Breast epithelium (tissue), 4 donors: ENCODE measurements at places on chromosomes 11 and 22. TPM values are rescaled to one million over a fixed set of nuclear protein-coding genes. Genes with fewer than 3 reads are reported as not detected.

DNA sequence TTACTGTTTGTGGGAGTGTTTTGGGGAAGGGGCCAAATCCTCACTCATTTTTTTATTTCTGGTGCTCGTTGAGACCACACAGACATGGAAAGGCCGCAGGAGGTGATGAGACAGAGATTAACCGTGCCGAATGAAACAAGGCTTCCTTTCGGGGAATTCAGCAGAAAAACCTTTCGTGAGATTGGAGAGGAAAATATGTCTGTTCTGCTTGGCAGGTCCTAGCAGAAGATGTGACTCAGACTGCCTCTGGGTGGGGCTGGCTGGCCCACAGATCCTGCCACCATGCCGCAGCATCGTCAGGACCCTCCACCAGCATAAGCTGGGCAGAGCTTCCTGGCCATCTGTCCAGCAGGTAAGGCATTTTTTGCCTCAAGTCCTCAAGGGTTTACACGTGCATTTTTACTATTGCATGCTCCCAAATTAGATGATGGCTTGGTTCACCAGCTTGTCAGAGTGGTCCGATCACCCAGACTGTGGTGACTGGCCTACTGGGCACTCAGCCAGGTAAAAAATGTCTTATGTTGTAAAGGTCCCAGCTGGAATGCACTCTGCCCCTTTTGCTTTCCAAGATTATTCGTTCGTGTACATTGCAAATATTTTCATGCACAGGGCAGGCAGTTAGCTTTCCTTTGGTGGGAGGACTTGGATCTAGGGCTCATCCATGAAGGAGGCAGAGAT is 1.5 kb downstream of the DDB2 start:
- DNase-seq = no peak

Gene CASTOR1
- 26.6 TPM for total RNA-seq

GRCh38 chr11:1918436-1919315 is 827 bp upstream of the TNNT3 start:
- no peak for DNase-seq

GRCh38 chr11:83862691-83863090 is 576.5 kb upstream of the CCDC90B start:
- DNase-seq = no peak

GRCh38 chr11:63839508-63840355 is 822 bp downstream of the MARK2 start:
- DNase-seq = peak; percentile 65

DNA sequence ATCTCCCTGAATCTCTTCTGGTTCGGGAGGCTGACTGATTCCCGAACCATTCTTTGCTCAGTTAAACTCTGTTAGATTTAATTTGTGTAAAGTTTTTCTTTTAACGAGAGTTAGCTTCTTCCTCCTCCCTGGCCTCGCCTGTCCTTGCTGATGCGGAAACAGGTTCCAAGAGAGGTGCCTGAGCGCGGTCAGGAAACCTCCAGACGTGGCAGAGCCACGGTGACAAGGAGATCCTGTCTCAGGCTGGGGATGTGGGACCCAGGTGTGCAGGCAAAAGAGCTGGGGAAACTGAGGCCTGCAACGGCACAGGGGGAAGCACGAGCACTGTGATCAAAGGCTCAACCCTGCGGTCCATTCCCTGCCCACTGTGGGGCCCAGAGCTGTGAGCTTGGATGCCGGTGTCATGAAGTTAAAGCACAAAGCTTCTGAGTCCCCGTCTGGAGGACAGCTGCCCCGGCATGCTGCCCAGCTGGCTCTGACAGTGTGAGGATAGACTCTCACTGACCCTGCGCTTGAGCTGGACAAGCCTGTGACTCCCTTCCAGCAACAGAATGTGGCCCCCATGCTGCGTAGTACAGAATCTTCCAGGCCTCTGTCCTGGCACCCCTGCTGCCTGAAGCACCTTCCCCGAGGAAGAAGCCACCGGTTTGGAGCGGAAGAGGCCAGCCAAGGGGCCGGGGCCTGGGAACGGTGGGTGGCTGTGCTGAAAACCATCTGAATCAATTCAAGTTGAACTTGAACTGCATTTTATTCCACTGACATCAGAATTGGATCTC is 960.6 kb downstream of the BRD1 start:
- no peak for DNase-seq

DNA sequence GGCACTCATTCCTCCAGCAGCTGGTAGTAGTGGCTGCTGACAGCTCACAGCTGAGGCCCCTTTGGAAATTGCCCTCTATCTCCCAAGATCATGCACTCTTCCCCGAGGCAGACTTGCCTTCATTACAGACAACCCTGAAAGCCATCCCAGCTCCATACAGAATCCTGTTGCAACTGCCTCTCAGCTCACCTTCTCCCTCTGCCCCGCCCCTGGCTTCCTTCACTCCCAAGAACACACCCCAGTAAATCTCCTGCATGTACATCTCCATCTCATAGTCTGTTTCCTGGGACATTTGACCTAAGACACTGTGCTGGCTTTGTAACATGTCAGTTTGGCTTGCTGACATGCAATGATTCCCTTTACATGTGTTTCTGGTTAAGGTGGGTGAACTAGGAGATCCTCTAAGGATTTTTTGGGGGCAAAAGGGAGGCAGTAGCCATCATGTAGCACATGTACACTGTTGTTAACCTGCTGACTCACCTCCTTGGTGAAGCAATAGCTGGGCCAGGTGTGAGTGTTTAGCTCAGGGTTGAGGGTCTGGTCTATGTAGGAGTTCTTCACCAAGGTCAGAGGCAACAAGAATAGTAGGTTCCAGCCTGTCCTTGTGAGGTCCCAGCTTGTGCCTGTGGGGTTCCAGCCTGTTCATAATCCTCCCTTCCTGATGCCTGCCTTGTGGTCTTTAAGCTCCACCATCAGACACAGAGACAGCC is 179.6 kb downstream of the CSNK2A3 start:
- DNase-seq = no peak

GRCh38 chr11:34840736-34841386 is 75.3 kb downstream of the APIP start:
- no peak for DNase-seq

DNA sequence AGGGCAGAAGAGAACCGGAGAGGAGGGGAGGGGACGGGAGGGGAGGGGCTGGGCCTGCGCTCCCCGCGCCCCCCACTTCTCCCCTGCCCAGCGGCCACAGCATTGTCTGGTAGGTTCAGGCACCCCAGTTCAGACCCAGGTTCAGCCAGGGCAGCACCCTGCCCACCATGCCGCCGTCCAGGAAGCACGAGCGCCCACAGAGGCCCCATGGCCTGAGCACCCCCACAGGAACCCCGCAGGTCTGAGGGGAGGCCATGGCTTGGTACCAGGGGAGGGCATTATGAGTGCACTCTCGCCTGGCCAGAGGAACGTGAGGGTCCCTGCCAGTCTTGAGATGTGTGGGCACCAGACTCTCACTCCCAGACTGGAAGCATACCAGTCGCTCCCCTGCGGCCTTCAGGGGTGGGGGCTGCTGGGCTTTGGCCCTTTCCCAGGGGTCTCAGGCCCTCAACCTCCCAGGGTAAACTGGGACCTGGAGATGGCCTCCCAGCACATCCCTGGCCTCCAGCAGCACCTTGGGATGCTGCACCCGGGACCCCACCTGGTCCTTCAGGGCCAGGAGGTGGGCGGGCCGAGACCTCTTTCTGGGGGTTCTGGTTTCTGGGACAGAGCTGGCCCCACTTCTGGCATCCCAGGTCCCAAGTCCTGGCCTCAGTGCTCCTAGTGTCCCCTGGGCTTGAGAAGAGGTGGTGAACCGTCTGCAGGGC is 597 bp upstream of the PLXNB2 start:
- no peak for DNase-seq

DNA sequence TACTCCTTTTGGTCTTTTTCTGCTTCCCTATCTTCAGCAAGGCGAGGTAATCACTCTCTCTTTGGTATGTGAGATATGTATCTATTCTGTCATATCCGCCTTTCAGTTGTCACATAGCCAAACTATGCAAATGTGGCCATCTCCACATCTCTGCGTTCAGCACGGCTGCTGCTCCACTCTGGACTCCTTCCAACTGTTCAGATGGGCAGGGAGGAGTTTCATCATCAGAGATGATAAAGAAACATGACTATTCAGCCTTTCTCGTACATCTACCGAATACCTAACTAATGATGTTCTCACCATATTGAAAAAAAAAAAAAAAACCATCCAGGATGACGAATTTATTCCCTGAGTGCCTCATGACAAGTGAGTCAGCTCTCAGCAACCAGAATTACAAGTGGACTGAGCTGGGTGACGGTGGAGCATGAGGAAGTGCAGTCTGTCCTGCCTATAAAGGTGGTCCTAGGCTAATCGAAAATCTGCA is 899.6 kb downstream of the OPCML start:
- DNase-seq = no peak

DNA sequence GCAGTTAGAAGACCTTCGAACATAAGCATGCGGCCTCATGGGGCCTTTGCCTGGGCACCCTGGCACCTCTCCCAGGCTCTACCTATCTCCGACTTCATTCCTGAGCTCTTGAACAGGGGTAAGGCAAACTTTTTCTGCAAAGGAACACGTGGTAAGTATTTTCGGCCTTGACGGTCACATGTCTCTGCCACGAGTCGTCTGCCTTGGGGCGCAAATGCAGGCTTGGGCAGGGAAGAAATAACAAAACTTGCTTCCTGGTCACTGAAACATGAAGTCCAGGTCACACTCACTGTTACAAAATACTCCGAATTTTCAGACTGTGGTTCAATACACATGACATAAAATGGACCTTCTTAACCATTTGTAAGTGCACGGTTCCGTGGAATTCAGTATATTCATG is 3.4 kb upstream of the ASCL2 start:
- peak; percentile 72 for DNase-seq

Gene PLAAT4
- 13.9 TPM for total RNA-seq

DNA sequence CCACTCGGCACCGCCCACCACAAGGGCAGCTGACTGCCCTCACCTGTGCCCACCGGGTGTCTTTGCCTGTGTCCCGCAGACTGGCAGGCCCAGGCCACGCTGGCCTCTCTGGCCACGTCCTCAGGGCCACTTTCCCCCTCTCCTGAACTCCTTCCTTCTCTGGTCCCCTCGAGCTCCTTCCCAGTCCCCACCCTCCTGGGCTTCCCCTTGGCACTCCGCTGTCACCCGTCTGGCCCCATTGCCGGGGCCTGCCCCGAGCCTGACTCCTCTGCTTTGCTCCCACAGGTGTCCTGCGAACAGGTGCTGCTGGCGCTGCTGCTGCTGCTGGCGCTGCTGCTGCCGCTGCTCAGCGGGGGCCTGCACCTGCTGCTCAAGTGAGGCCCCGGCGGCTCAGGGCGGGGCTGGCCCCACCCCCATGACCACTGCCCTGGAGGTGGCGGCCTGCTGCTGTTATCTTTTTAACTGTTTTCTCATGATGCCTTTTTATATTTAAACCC is 14.2 kb downstream of the MCAT start:
- no peak for DNase-seq

GRCh38 chr22:38953577-38954413 is 3.6 kb upstream of the APOBEC3A start:
- no peak for DNase-seq

GRCh38 chr11:71251151-71251721 is 1.1 kb downstream of the SHANK2 start:
- peak; percentile 62 for DNase-seq

DNA sequence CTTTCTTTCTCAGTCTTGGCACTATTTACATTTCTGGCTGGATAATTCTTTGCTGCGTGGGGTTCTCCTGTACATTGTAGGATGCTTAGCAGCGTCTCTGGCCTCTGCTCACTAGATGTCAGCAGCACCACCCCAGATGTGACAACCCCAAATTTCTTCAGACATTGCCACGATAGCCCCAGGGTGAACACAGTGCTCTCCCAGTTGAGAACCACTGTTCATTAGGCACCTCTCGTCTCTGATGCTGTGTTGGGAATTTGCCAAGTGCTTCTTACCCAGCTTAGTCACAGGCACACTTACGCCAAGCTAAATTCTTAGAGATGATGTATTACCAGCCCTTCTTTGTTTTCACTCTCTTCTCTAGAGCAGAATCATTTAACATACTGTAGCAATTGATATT is 9.4 kb downstream of the TRIM6 start:
- DNase-seq = no peak

Gene A4GALT
- total RNA-seq = 22.9 TPM

- no peak for DNase-seq
Observed at GRCh38 chr22:41787331-41787730, 13.1 kb upstream of the CCDC134 start.

DNA sequence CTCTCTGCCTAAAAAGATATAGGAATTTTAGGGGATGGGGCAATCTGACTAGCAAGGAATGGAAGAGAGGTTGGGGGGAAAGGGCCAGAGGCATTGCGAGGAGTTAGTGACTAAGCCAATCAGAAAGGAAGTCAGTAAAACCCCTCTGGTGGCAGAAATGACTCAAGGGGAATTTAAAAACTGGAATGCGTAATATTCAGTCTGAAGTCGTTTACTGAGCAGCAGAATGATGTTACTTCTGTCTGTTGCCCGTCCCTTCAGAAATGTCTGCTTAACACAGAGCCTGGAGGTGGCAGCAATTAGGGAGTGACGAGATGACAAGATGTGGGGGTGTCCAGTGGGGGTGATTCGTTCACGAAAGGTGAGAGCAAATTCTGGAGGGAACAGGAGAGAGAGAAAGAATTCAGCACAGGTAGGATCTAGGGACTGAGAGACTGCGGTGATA is 107.7 kb upstream of the CLMP start:
- no peak for DNase-seq

DNA sequence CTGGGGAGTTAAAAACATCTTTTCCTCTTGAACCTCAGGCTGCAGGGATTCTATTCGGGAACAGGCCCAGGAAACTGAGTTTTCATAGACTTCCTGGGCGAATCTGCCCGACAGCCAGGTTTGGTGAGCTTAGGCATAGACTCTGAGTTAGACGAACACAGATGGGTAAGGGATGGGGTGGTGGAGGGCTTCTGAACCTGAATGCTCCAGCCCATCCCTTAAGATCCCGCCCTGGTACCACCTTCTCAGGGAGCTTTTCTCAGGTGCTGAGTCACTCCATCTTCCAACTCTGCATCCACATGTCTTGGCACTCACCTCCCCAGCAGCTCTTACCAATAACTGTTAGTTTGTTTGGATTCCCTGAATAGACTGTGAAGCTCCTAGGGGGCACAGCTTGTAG is 37.4 kb downstream of the MICAL2 start:
- DNase-seq = no peak

GRCh38 chr11:15929371-15929901 is 426.9 kb downstream of the SOX6 start:
- DNase-seq = no peak

- DNase-seq = no peak
Observed at GRCh38 chr11:3164552-3165151, 458 bp downstream of the OSBPL5 start.

Gene ACO2
- total RNA-seq = 65.2 TPM

GRCh38 chr11:18791969-18792628 is 501 bp upstream of the PTPN5 start:
- no peak for DNase-seq

DNA sequence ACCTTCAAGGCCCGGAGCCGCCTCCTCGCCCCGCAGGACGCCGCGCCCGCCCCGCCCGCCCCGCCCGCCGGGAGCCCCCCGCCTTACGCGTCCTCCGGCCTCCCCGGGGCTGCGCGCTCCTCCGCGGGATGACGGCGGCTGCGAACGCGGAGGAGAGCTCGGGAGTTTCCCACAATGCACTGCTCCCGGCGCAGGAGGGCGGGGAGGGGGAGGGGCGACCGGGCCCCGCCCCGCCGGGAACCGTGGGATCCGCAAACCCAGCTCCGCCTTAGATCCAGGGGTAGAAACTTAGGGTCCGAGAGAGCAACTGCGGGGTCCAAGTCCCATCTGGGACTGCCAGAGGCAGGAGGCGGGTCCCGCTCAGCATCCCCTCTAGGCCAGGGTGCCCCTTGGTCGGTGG is at the start of gene CEND1:
Gene CEND1, minus strand, starts transcription at position 148 of the 400 bp plus-strand sequence. CDS start 1,514 bp downstream, outside the sequence.
- DNase-seq = no peak
